ENCODE measurements at places on chromosomes 12 and 14.

- DNase-seq: no peak
Measured at GRCh38 chr12:64332296-64332695, 58.3 kb downstream of the C12orf56 start.

- DNase-seq: no peak
Measured at GRCh38 chr12:20097626-20098025, 270.7 kb upstream of the PDE3A start.

DNA sequence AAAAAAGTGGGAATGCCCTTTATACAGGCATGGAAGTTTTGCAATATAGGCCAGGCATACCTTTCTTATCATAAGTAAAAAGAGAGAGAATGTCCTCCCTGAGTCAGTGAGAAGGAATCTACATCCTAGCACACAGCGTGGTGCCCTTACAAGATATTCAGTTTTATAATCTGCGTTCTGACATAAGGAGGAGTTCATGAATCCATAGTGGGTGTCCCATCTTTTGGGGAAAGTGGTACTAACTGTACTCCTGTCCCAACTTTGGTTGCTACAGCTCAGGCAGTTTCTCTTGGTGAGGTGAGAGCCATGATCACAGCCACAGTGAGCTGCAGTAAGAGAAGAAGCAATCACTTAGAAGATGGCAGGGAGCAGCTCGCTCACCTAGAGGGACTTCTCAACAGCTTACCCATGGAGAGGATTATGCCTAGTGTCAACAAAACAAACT, 332.9 kb downstream of the BCAT1 start:
- DNase-seq: no peak

GRCh38 chr14:65772921-65773574, 360.5 kb downstream of the FUT8 start:
- no peak for DNase-seq

DNA sequence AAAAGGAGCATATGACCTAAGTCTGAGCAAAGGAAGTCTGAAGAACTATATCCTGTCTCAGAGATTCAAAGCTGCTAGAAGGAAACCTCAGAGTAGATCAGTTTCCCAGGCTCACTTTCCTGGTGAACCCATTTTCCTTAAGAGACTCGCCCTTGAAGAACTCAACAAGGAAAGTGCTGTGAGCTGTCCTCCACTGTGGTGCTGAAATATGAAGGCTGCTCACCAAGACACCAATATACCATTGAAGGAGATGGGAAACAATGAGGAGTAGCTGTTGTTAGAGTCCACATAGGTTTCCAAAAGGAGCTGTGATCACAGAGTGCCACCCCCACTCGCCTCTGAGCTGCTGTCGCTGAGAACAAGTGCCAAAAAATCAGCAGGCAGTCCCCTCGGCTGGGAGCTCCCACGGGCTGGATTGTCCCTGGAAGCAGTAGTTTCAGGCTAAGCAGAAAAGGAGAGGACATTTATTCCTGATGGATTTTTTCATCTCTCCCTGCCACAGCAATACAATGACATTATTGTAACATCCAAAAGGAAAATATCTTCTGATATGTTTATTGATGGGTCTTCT, 282.1 kb downstream of the RPS29 start:
- no peak for DNase-seq
